Psoas muscle (tissue), 8 donors: ENCODE measurements at places on chromosomes 6 and 20. TPM values are rescaled to one million over a fixed set of nuclear protein-coding genes. Genes with fewer than 3 reads are reported as not detected.

DNA sequence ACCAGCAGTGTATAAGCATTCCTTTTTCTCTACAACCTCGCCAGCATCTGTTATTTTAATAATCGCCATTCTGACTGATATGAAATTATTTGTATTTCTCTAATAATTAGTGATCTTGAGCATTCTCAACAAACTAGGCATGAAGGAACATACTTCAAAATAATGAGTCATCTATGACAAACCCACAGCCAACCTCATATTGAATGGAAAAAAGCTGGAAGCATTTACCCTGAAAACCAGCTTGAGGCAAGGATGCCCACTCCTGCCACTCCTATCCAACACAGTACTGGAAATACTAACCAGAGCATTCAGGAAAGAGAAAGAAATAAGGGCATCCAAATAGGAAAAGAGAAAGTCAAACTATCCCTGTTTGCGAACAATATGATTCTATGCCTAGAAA lies 390.6 kb upstream of the ID4 start:
- no peak overlapping the region for H3K27ac ChIP-seq
- H3K27me3 ChIP-seq, result no peaks in the 10 kb centered on the region
- H3K4me3 ChIP-seq, result no peak overlapping the region
- no peaks in the 10 kb centered on the region for H3K36me3 ChIP-seq

The KIAA0408 gene
- total RNA-seq, result 31.5 TPM

DNA sequence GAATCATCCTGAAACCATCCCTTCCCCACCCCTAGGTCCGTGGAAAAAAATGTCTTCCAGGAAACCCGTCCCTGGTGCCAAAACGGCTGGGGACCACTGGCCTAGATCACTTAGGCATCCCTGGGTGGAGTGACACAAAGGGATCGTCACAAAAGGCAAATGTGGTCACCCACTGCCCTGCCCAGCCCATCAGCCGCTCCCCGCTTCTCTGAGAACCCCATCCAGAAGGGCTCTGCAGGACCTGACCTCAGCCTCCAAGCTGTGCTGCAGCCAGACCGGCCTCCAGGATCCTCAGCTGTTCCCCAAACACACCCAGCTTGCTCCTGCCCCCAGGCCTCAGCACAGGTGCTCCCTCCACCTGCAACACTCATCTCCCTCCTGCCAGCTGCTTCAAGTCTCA lies 61.6 kb downstream of the PREX1 start:
- DNase-seq, result no peak
- H3K36me3 ChIP-seq, result no peaks in the 10 kb centered on the region
- H3K27ac ChIP-seq, result no peak overlapping the region
- no peak overlapping the region for H3K4me3 ChIP-seq
- H3K27me3 ChIP-seq, result no peaks in the 10 kb centered on the region
- no peaks in the 10 kb centered on the region for H3K4me1 ChIP-seq

DNA sequence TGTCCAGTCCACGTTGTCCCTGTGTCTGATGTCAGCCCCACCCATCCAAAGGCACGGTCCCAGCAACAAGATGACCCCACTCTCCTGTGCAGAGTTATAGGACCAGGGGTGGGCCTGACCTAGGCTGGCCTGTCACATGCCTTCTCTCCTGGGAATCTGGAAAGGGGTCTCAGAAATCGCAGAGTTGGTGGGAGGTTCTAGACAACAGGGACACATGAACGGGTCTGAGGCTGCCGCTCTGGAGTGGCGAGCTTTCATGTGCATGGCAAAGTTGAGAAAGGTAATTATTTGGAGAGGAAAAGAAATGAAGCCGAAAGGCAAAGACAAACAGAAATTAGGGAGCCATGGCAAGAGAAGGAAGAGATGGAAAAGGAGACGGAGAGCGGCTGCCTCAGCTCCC lies 29.5 kb downstream of the BFSP1 start:
- H3K27ac ChIP-seq, result no peak overlapping the region
- H3K36me3 ChIP-seq, result no peaks in the 10 kb centered on the region
- no peak overlapping the region for H3K4me3 ChIP-seq
- H3K4me1 ChIP-seq, result no peaks in the 10 kb centered on the region
- no peak for DNase-seq
- H3K27me3 ChIP-seq, result no peaks in the 10 kb centered on the region

The RFX6 gene
- total RNA-seq, result not detected

The TFAP2A gene
- not detected for total RNA-seq

GRCh38 chr6:508614-509013 lies 117.1 kb downstream of the IRF4 start:
- H3K27me3 ChIP-seq, result no peaks in the 10 kb centered on the region
- no peak overlapping the region for H3K27ac ChIP-seq
- no peaks in the 10 kb centered on the region for H3K4me1 ChIP-seq
- DNase-seq, result no peak

DNA sequence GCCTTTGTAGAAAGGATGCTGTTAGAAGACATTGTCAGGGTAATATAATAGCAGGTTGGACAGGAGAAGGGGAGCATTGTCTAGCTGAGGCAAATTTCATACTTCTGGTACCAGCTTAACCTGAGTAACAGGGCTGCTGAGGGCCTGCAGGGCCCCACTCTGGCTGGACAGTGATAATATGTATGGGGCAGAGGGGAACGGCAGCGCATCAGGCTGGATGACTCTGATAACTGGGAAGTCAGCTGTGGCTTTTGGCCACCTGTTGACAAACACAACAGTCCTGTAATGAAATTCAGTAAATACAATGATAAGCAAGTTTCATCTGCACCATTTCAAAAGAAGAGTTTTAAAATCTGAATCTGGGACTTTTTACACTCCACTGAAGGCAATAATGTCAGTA lies 259.9 kb upstream of the CNR1 start:
- DNase-seq, result no peak
- no peaks in the 10 kb centered on the region for H3K36me3 ChIP-seq
- H3K27me3 ChIP-seq, result no peaks in the 10 kb centered on the region
- H3K27ac ChIP-seq, result no peak overlapping the region
- H3K4me3 ChIP-seq, result no peak overlapping the region

DNA sequence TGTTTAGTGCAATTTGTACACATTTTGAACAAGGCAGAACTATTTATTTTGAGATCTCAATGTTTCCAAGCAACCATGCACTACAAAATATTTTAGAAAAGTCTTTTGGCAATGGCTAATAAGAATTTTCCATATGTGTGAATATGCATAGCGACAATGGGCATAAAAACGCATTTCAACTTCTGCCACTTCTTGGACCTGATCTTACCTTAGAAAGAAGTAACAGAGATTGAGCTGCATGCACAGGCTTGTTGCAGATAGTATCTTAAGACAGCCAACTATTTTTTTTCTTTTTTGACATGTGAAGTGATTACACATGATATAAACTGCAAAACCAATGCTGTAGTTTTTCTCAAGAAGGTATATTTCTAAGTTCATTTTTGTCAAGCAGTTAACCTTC lies 210.4 kb upstream of the PHACTR1 start:
- H3K4me3 ChIP-seq, result no peak overlapping the region
- H3K27ac ChIP-seq, result no peak overlapping the region
- no peaks in the 10 kb centered on the region for H3K36me3 ChIP-seq

GRCh38 chr6:24824142-24824938 lies 25.6 kb upstream of the ARMH2 start:
- H3K27me3 ChIP-seq, result no peaks in the 10 kb centered on the region
- no peak overlapping the region for H3K27ac ChIP-seq
- no peaks in the 10 kb centered on the region for H3K4me1 ChIP-seq
- peaks cover 53% of the 10 kb centered on the region for H3K36me3 ChIP-seq
- no peak for DNase-seq

- no peaks in the 10 kb centered on the region for H3K36me3 ChIP-seq
- H3K27ac ChIP-seq, result no peak overlapping the region
- H3K27me3 ChIP-seq, result no peaks in the 10 kb centered on the region
- peaks cover 9% of the 10 kb centered on the region for H3K4me1 ChIP-seq
Measured at GRCh38 chr6:69865126-69865525, 1.2 kb upstream of the COL19A1 start.

GRCh38 chr6:2552526-2553154 lies 198.1 kb downstream of the MYLK4 start:
- H3K4me3 ChIP-seq, result no peak overlapping the region
- no peaks in the 10 kb centered on the region for H3K4me1 ChIP-seq

DNA sequence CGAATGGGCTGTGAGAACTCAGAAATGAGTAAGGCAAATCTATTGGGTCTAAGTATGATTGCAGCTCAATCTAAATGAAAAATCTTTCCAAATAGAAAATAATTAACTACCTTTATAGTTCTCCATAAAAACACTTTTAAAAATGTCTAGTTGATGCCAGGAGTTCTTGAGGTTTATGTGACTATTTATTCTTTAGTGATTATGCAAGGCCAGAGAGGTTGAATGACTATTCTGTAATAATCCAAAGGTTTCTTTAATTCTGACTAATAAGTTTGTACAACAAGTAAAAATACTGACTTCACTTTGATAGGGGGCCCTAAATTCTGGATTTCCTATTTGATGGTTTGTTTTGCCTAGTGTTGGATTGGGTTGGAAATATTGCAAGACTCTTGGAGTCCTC lies 461.2 kb downstream of the EPM2A start:
- H3K27me3 ChIP-seq, result no peaks in the 10 kb centered on the region
- no peak overlapping the region for H3K4me3 ChIP-seq
- no peak overlapping the region for H3K27ac ChIP-seq
- no peak for DNase-seq
- H3K4me1 ChIP-seq, result peaks cover 2% of the 10 kb centered on the region

DNA sequence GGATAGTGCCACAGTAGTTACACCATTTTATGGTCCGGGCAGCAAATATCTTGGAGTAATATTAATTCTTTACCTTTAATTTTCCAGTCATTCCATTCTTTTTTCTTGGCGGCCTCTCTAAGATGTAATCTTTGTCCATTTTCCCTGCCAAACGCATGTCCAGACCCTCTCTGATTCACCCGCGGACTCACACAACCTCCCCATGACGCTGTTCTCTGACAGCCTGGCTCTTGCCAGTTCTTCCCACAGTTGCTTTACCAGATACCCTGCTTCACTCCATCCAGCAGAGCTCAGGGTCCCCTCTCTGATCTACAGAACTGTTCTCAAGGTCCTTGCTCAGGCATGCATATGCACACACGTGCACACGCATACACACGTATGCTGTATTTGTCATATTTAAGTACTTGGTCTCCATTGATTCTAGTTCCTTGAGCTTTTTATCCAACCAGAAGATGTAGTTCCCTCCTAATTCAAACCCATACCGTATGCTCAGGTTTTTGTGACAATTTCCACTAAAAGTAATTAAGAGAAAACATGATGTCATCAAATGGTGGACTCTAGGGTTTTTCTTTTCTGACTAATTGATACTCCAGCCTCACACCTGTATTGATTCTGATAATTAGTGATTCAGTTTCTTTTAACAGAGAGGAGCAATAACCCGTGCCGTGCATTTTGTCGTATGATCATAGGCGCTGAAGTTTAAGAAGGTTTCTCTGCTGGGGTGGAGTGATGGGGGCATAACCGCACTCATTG lies 10.0 kb downstream of the BPHL start:
- H3K27ac ChIP-seq, result no peak overlapping the region
- H3K27me3 ChIP-seq, result no peaks in the 10 kb centered on the region
- H3K4me1 ChIP-seq, result no peaks in the 10 kb centered on the region

The PNPLA1 gene
- total RNA-seq, result not detected

DNA sequence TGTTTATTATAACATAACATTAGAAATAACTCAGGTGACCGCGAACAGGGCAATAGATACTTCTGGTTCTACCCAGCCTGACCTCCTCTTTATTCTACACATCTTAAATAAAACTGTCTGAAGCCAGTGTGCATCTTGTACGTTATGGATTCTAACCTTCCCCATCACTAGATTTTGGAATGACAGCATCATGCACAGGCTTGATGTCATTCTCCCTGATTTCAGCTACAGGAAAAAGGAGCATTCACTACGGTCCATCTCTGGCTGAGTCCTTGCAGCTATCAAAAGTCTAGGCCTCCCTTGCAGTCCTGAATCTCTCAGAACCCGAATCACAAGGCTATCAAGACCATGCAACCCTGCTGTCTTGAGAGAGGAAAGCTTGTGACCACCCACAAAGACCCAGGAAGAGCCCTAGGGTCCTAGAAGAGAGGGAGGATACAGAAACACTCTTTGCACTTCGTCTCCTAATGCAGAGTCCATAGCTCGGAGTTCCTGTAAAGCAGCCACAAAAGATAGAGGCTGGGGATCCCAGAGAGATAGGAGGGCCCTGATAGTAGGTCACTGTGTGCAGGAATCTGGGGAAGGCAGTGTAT lies 845 bp downstream of the HLA-DPA1 start:
- no peak for DNase-seq
- peaks cover 3% of the 10 kb centered on the region for H3K27me3 ChIP-seq

- H3K36me3 ChIP-seq, result no peaks in the 10 kb centered on the region
- no peak for DNase-seq
- H3K27me3 ChIP-seq, result no peaks in the 10 kb centered on the region
- H3K4me3 ChIP-seq, result no peak overlapping the region
- no peak overlapping the region for H3K27ac ChIP-seq
Measured at GRCh38 chr6:16832721-16833120, 71.5 kb upstream of the ATXN1 start.

DNA sequence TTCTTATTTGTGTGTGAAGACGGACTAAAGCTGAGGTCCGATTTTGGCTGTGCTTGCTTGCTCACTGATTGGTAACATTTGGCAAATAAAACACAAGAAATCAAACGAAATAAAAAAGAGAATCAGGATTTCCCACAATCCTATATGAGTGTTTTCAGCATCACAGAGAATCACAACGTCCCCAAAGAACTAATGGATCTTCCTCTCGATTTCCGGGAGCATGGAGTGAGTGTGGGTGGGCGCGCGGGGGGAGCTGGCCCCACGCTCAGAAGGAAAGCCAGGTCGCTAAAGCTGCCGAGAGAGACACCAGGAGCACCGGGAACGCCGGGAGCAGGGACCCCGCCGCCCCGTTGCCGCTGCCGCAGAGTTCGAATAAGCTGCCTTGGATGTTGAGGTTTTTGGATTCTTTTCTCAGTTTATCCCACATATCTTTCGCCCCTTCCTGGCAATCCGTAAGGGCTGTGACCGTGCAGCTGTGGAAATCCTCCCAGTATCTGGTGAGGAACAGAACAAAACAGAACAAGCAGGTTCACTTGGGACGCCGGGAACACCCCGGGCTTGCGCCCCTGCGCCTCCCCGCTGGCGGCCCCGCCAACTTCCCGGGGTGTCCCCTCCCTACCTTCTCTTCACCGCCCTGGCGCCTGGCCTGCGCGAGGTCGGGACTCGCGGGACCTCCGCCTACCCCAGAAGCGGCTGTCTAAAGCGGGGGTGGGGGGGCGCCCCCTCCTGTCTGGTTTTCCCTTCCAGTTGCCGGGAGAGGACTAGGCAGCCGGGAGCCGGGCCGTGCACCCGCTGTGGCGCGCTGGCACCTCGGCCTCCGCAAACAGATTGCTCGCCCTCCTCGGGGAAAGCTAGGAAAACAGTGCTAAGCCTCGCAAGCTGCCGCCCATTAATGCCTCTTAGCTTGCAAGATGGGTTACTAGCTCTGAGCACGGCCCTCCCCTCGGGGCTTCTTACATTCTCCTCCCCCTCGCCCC lies 7.7 kb downstream of the NRN1 start:
- no peaks in the 10 kb centered on the region for H3K36me3 ChIP-seq
- peaks cover 36% of the 10 kb centered on the region for H3K4me1 ChIP-seq
- no peak for DNase-seq
- peak overlapping the region; percentile 48 for H3K27ac ChIP-seq
- H3K4me3 ChIP-seq, result peak overlapping the region; percentile 79
- peaks cover 100% of the 10 kb centered on the region for H3K27me3 ChIP-seq

The SNX21 gene
- 24.9 TPM for total RNA-seq
